ENCODE measurements at places on chromosomes 4 and X.

- DNase-seq, result no peak
Observed at GRCh38 chr4:13533670-13534343, 10.5 kb downstream of the NKX3-2 start.

DNA sequence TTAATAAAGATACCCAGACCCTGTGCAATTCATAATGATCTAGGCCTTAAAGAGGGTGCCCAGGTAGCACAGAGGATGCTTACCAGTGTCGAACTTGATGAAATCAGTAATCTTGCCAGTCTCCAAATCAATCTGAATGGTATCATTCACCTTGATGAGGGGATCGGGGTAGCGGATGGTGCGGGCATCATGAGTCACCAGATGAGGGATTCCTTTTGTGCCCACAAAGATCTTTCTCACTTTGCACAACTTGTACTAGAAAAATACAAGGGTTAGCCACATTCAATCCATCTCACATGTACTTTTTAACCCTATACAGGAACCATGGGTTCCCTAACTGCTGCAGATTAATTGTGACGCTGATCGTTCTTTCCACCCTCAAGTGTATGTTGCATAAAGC lies 3.3 kb downstream of the RPS4X start:
- DNase-seq, result no peak

DNA sequence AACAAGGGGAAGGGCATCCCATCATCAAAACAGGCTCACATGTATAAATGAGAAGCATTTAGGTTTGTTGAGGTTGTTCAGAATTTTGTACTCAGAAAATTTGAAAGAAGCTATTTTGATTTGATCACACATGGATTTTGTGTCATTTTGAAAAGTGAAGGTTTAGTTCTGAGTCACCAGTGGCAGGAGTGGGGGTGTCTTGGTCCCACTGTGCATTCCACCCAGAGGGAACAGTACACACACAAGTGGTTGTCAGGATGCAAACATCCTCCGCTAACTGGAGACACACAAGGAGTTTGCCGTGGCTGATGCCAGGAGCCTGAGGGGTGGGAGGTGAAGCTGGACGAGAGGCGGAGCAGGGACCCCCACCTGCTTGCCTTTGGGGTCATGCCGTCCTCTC lies 198.2 kb upstream of the PSAPL1 start:
- no peak for DNase-seq

DNA sequence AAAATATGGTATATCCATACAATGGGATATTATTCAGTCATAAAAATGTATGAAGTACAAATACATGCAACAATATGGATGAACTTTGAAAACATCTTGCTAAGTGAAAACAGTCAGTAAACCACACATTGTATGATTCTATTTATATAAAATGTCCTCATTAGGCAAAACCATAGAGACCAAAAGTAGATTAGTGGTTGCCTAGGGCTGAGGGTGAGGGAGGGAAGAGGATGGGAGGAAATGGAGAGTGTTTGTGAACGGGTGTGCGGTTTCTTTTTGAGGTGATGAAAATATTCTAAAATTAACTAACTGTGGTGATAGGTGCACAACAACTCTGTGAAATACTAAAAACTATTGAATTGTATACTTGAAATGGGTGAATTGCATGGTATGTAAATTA lies 29.6 kb downstream of the TEX11 start:
- DNase-seq, result no peak

DNA sequence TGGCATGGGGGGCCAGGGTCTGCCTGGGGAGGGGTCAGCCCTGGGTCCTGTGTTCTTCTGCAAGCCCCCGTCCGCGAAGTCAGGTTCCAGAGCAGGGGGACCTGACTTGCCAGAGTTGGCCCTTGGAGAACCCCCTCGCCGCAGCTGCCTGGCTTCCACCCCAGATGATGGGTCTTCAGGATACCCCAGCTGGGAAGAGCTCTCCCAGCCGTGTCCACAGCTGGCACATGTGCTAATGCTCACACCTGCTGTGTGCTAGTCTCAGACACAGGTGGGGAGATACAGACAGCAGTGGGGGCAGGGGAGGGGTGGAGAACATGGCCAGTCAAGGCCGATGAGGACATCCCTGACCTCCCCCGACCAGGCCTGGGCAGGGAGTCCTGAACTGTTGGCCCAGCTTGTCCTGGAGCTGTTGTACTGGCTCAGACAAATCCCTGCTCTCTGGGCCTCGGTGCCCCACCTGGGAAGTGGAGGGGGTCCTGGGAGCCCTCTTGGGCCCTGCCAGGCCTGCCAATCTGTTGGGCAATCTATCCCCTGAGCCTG lies 3.5 kb downstream of the ADRA2C start:
- no peak for DNase-seq

DNA sequence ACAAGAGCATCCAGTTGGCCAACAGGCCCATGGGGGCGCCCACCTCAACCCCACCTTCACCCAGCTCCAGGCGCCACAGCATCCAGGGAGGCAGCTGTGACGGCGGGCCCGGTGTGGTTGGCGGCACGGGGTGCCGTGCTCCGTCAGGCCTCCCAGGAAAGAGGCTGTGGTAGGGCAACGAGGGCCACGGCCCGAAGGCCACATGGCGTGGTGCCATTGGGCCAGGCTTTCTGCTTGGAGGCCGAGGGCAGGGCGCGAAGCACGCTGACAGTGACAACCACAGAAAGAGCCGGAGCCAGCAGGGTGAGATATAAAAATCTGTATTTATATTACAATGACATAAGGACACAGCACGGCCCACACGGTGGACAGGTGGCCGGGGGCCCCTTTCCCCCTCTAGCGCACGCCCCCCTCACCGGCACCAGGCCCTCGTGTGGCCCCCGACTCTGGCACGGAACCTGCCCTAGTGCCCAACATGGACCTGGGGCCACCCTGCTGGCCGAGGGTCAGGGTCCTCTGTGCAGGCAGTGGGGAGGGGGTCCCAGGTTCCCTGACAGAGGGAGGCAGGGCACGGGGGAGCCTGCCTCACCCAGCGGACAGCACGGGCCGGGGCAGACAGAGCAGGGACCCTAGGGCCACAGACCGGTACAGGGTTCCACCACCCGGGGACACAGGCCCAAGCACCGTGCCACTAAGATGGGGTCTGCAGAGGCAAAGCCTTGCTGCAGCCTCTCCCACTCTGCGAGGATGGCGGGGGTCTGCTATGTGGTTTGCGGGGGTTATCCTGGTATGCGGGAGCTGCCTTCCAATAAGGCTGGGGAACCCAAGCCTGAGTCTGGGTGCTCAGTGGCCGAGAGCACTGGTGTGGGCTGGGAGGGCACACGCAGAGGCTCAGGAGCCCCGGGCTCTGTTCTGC lies 5.5 kb upstream of the HAUS3 start:
- DNase-seq, result peak; percentile 8

- peak; percentile 13 for DNase-seq
Observed at GRCh38 chr4:1242506-1243450, 6.2 kb downstream of the CTBP1 start.

DNA sequence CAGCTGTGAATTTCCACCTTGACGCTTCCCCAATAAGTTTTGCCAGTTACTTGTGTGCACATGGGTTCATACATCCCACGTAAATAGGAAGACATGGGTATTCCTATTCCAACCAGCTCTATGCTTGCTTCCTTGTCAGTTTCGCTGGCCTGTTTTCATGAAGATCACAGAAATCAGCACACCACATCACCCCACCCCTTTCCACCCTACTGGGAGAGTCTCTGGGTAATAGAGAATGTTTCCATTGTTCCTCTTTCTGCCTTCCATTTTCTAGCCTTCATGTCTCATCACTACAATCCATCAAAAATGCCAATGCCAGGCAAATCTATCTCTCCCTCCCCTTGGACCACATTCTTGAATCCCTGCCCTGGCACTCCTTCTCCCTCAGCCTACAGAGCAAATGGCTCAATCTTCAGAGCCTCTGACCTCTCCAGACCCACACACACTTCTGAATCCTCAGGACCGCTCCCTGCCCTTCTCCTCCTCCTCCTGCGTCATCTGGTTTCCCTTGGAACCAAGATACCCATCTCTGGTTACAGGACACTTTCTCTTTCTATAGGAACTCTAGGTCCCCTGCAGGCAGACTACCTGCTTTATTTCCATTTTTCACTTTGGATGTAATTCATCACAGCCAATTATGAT lies 323.3 kb downstream of the DHX15 start:
- no peak for DNase-seq

DNA sequence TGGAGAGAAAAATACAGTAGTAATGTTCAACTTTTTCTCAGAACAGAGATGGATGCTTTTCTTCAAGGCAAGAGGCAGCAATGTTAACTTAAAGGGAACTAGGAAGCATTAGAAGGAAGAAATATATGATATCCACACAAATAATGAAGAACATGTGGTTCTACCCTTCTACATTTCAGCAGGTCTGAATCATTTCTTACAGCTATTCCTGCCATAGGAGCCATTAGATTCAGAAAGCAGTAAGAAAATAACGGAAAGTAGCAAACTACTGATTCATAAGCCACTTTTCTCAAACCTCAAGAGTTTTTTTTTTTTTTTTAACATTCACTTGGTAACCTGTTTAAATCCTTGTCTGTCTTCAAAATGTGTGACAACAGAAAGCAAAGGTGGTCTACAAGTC lies 1251.6 kb upstream of the AGA start:
- no peak for DNase-seq

- no peak for DNase-seq
Observed at GRCh38 chr4:169987327-169988228, 38.6 kb downstream of the MFAP3L start.

DNA sequence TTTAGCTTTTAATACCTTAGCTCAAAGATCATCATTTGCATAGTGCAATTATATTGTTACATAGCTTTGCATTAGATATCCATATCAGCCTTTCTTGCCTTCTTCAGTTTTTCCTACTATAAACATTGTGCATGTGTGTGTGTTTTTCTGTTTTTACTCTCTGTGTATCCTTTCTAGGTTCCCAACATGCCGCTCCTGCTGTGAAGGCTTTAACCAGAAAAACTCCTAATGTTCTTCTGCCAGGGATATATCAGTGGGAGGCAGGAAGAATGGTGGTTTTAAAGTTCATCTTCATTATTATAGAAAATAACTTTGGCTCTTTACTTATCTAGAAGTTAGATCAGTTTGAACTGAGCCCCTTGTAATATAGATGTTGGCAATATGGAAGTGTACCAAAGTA lies 61.2 kb downstream of the CPE start:
- no peak for DNase-seq

DNA sequence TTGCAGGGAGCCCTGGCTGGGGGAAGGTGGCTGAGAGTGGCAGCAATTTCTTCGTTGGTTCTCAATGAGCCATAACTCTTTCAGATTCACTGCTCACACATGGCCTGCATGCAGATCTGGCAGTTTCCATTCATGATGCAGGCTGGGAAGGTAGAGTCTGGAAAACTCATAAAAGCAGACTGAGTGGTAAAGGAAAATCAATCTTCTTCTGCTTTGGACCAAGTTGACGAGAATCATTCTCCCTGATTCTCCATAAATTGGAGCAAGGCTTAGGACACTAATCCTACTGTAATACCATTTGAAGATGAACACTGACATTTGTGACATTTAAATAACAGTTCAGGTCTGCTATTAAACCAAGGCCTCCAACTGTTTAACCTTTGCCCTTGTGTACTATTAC lies 35.3 kb upstream of the HAND2 start:
- no peak for DNase-seq

DNA sequence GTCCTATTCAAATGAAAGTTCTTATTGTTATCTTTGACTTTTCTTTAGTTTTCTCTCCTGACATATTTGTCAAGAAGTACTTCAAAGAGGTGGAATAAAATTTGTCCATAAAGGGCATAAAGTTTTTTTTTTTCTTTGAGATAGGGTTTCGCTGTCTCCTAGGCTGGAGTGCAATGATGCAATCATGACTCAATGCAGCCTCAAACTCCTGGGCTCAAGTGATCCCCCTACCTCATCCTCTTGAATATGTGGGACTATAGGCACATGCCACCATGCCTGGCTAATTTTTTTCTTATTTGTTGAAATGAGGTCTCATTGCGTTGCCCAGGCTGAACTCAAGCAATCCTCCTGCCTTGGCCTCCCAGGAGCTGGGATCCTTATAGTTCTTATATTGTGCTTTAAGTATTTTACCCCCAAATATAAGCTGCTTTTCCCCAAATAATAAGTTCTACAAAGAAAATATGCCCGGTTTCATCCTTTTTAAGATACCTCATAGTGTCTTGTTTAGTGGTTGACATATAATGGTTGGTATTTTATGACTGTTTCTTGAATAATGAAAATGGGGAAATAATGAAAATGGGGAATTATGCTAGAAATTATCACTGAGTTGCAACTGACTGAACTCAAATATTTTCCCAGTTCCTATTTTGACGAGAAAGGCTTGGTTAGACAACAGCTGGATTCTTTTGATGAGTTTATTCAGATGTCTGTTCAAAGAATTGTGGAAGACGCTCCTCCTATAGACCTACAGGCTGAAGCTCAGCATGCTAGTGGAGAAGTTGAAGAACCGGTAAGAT lies 11.6 kb downstream of the POLR2B start:
- no peak for DNase-seq

DNA sequence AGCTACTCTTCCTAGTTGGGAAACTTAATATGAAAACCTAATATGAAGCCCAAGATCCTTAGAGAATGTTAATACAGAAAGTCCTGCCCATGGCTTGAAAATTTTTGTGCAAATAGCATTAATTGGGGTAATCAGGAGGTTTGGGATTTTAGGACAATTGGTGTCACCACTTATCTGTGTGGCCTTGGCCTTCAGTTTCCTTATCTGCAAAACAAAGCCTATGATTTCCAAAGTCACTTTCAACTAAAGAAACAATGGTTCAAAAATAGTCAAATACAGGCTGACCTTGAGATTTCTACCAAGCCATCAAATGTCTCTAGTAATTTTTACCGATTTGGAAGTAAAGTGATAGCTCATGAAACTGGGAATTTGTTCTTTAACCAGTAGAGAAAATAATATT lies 40.2 kb upstream of the FAM9C start:
- no peak for DNase-seq

DNA sequence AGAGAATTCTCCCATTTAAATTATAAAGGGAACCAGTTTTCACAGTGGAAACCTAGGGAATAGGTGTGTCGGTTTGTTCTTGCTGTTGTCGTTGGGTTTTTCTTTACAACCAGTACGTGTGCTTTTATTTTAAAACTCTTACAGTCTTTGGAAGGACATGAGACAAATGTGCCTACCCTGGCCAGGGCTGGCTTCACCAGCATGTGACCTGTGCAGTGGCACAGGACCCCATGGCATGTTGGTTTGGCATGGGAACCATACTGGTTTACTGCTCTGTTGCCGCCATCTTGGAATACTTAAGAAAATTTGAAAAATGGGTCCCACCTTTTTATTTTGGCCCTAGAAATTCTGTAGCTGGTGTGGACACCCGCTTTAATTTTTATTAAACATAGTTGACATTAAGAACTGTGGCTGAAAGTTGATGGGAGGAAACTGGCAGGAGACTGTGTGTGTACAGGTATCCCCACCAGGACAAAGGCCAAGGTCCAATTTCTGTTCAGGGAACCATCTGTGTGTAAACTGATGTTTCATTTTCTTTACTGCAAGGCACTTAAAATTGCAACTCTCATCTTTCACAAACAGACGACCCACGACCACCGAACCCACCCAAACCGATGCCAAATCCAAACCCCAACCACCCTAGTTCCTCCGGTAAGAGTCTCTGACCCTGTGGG lies 28.8 kb downstream of the CD99 start:
- no peak for DNase-seq
